Skeletal muscle tissue (tissue), 5 donors: ENCODE measurements at places on chromosomes 12 and 14. TPM values are rescaled to one million over a fixed set of nuclear protein-coding genes. Genes with fewer than 3 reads are reported as not detected.

Gene OR4E1
- total RNA-seq: not detected

Gene LYZ
- total RNA-seq: 34.4 TPM

Gene CCDC38
- total RNA-seq: not detected

Gene VEZT
- 69.4 TPM for total RNA-seq

Gene POTEG
- total RNA-seq: not detected

Gene LMNTD1
- 0.52 TPM for total RNA-seq

Gene CELA1
- not detected for total RNA-seq

Gene FAM181A
- total RNA-seq: not detected

Gene SLC25A21
- total RNA-seq: 2.1 TPM

Gene ERBB3
- 154 TPM for total RNA-seq

Gene TCTN2
- 6.8 TPM for total RNA-seq

Gene CLEC9A
- total RNA-seq: not detected

Gene EML1
- 37.6 TPM for total RNA-seq

Gene TROAP
- total RNA-seq: 3.1 TPM
